ENCODE measurements at places on chromosomes 4 and X.

DNA sequence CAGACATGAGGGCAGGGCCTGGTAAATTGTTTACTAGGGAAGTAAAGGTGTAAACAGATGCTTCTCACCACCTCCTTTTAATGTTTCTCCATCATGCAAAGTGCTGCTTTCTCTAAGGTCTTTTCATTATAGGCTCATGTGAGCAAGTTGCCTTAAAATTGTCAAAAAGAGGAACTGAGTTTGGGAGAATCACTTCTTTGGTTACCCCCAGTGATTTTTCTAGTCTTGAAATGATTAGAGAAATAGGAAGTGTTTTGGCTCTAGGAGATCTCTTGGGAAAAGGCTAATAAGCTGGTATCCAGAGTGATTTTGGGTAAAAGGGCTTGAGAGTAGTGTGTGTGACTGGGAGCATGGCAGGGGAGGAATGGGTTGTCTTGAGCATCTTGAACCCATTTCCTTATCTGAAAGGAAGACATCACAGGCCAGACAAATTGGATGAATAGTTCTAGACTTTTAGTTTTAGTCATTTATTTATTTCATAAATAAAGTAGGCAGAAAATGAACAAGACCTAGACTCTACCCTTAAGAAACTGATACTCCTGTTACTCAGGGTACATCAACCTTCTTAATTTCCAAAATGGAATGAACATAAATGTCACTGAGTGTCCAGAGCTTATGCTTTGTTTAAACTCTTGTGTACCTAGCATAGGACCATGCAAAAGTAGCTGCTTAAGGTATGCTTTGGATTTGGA lies 14.2 kb downstream of the GRPR start:
- DNase-seq = no peak

DNA sequence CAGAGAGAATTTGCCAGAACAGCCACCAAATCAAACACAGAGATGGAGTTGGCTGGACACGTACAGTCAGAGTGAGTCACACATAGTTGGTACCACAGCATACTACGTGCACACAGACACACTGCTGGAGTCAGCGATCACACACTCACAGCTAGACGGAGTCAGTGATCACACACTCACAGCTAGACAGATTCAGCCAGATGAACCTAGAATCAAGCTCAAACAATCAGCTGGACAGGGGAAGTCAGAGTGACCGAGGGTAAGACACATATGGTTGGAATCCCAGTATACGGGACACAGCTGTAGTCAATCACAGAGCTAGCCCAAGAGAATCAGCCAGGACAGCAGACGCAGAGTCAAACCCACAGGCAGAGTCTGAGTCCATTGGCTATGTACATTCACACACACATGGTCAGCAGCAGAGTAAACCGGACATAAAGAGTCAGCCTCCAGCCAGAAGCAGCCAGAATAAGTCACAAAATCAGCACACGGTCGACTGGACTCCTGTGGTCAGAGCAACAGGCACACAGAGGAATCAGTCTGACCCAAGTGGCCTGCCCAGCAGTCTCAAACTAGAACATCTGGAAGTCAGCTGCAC lies 4.6 kb downstream of the SLC38A5 start:
- no peak for DNase-seq

GRCh38 chrX:150886381-150886780 lies 12.1 kb downstream of the CD99L2 start:
- DNase-seq = no peak

- no peak for DNase-seq
These were observed 953.9 kb upstream of the PCDH10 start for GRCh38 chr4:132195176-132195575.

GRCh38 chrX:56278692-56279091 lies 46.5 kb downstream of the KLF8 start:
- DNase-seq = no peak

GRCh38 chr4:172352356-172352755 lies 539.2 kb downstream of the GALNTL6 start:
- DNase-seq = no peak

- DNase-seq = peak; percentile 37
These were observed 31.2 kb upstream of the NSUN7 start for GRCh38 chr4:40718586-40718985.

DNA sequence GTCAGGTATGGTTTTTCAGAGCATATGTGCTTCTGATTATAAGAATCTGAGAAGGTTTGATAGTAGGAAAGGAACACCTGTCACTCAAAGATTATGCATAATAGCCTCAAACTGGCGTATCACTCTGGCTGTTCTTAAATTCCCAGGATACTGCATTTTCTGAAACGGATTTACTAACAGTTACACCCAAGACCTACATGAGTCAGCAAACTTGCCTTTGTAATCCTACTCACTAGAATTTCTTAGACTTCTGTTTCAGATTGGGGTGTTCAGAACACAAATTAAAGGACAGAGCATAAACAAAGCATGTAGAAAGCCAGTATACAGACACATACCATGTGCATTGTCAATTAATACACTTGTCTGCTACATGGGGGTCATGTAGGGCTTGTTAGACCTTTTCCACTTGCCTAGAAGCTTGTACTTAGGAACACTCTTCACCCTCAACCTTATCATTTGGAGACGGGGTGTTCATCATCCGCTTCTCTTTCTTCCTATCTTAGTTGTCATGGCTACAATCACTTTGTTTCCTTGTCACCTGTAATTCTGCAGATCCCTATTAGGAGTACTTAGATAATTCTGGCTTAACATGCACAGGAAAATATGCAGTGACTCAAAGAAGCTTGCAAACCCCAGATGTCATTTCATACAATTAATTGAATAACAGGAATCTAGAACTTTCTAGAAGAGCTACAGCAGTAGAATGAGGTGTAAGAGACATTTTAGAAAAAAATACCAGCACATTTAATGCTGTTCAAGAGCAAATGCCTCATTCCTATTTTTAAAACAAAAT lies 593.0 kb upstream of the TENM3 start:
- DNase-seq = no peak
